Ureter (tissue), 1 donor: ENCODE measurements at places on chromosomes 16 and 17. TPM values are rescaled to one million over a fixed set of nuclear protein-coding genes. Genes with fewer than 3 reads are reported as not detected.

NAGS gene
- 2.2 TPM for total RNA-seq

PRDM7 gene
- total RNA-seq: not detected

DNA sequence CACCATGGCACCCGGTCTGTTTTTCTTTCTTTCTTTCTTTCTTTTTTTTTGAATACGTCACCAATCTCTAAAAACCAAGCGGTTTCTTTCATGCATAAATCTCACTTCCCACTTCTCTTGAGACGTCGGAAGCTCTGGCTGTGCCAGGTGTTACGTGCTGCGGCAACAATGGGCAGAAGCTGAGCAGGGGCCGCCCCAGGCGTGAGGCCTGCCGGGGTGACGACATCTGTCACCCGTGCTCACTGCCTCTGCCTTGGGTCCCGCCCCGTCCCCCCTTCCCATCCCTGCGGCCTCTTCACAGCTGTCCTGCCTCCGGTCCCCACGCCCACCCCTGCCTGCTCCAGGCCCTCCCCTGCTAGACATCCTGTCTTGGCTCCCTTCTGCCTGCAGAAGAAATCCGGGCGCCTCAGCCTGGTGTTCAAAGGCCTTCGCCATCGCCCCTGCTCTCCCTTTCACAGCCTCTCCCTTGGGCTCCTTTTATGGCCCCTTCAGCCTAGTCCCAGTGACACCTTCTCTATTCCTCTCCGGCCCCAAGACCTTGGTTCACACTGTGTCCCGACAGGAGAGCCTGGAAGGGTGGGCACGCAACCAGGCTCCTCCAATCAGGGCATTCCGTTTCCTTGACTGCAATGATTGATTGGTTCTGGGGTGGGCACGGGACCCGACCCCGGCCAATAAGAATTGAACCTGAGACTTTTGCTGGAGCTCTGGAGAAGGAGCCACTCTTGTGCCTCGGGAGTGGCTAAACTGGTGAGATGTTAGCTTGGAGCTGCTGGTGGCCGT lies 4.8 kb downstream of the P2RX1 start:
- DNase-seq: no peak

GRCh38 chr17:50015146-50015545 lies 20.1 kb upstream of the DLX3 start:
- no peak for DNase-seq

DNA sequence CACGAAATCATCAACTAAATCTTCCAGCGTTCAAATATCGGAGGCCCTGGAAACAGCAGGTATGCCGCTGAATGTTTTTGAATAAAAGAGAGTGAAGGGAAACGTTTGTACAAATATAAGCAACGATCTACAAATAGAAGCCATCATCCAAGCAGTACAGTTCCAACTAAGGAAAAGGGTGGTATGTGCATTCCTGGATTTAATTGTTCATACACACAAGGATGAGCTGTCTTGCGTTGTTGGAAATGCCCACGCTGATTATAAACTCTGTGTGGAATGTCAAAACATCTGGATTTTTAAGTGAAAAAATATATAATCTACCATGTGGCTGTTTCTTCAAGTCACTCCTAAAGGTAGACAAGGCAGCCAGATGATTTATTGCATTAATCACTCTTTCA lies 191.8 kb upstream of the HSBP1 start:
- DNase-seq: no peak

- no peak for DNase-seq
These were observed 88.4 kb downstream of the PLXDC1 start for GRCh38 chr17:39062846-39063680.

DNA sequence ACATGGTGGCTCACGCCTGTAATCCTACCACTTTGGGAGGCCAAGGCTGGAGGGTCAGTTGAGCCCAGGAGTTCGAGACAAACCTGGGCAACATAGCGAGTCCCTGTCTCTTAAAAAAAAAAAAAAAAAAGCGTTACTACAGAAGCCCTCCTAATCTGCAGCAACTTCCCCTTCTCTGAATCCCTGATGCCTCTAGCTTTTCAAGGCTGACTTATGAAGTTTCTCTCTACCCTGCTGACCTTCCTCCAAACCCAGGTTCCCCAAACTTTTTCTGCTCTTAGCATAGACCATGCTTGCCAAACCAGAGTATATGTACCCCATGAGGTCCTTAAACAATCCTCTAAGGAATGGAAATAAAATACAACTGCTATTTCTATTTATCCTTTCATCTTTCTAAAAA lies 16.4 kb downstream of the LYRM1 start:
- DNase-seq: no peak

DNA sequence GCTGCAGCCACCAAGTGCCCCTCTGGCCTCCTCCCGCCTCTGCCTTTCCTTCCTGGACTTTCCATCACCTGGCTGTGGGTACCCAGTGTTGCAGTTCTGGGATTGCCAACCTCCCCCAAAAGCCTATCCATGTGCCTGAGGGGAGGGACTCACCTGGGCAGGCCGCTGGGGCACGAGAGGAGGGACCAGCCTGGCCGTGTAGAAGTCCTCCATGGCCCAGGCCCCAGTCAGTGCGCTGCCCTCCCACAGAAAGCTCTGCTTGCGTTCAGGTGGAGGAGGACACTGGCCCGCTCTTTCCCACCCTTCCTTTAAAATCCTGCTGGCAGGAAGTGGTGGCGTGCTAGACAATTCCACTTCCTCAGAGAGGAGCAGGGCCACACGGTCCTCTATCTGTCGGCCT lies 14.2 kb downstream of the SLX4 start:
- DNase-seq: no peak

DNA sequence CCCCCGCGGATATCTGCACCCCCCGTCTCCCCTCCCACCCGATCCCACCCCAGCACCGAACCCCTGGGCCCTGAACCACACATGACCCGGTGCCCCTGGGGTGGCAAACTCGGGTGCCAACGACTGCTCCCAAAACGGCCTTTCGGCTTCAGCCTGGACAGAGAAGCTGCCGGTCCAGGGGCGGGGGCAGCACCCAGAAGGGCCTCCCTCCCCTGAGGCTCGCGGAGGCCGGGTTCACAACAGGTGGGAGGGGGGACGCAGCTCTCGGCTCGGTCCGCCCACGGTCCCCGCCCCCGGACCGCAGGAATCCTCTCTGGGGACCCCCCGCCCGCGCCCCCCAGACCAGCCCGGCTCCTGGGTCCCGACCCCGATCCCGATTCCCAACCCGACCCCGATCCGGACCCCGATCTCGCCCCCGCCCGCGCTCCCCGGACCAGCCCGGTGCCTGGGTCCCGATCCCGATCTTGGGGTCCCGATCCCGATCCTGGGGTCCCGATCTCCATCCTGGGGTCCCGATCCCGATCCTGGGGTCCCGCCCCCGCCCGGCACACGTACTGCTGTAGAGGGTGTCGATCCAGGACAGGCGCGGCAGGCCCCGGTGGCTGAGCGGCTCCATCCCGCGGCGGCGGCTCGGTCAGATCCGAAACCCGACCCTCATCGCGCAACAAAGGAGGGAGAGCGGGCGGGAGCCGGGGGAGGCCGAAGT lies 516 bp downstream of the ABR start:
- DNase-seq: no peak

DNA sequence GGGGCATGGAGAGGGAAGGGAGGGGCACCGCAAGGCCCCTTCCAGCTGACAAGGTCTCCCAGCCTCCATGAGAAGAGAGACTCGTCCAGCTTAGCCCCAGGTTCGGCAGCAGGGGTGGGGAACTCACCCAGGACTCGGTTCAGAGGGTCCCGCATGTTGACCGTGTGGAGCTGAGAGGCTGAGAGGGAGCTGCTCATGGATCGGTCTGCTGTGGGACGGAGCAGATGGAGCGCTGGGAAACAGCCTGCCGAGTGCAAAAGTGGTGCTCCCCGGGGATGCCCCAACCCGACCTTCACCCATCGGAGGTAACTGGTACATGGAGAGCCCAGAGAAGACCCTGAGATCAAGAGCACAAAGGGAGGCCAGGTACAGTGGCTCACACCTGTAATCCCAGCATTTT lies 4.9 kb downstream of the CSF3 start:
- no peak for DNase-seq

DNA sequence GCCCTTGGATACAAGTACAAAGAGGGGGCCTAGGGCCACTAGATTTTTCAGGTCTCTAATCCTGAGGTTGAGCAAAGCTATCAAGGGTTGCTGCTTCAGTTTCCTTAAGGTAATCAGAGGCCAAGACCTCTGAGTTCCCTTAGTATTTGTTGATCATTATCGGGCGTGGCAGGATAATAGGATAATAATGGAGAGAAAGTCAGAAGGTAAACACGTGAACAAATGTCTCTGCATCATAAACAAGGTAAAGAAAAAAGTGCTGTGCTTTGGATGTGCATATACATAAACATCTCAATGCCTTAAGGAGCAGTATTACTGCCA lies 41.5 kb upstream of the YPEL2 start:
- DNase-seq: no peak

GRCh38 chr17:17205368-17206123 lies 587 bp downstream of the PLD6 start:
- peak; percentile 64 for DNase-seq
